ENCODE measurements at places on chromosomes 7 and 10. TPM values are rescaled to one million over a fixed set of nuclear protein-coding genes. Genes with fewer than 3 reads are reported as not detected.

Gene AS3MT
- total RNA-seq: 0.22 TPM

- no peak for DNase-seq
Measured at GRCh38 chr7:47432671-47433563, 149.0 kb downstream of the TNS3 start.

- no peak for DNase-seq
Measured at GRCh38 chr10:113023017-113023416, 73.0 kb downstream of the TCF7L2 start.

DNA sequence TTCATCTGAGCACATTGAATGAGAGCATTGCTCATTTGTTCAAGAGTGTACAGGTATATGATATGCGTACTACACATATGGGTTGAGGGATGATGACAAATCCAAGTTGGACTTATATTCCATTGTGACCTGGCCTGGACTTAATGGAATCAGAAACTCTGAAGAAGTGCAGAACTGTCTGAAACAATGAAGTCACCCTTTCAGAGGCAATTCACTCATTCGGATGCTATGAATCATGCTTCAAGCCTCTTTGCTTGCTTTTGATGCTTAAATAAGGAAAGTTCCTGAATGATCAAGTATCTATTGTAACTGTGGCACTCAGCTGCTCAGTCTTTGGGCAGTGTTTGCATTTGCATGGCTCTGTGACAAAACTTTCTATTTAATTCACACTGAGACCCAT is 93.4 kb downstream of the ZNF365 start:
- DNase-seq: no peak

GRCh38 chr7:727104-727805 is at the start of gene PRKAR1B:
Gene PRKAR1B (minus strand): TSS chr7:727281. CDS start chr7:711505, 15,776 bp downstream.
- peak; percentile 36 for DNase-seq

- no peak for DNase-seq
Measured at GRCh38 chr7:157980774-157981173, 606.8 kb downstream of the PTPRN2 start.

GRCh38 chr10:76396134-76396533 is 964.7 kb downstream of the LRMDA start:
- no peak for DNase-seq

Measured in PC-9 (cell line).